Mucosa of gallbladder (tissue), 1 donor: ENCODE measurements at places on chromosomes 2 and 18. TPM values are rescaled to one million over a fixed set of nuclear protein-coding genes. Genes with fewer than 3 reads are reported as not detected.

Gene B3GNT7
- total RNA-seq, result 281 TPM

Gene UGT1A4
- total RNA-seq, result 5.2 TPM

Gene ANKRD30B
- total RNA-seq, result not detected

Gene GPAT2
- 3.0 TPM for total RNA-seq

Gene SH3RF3
- 11.5 TPM for total RNA-seq

Gene SUCLG1
- 83.3 TPM for total RNA-seq

Gene SCTR
- 0.92 TPM for total RNA-seq

Gene TTL
- total RNA-seq, result 31.8 TPM

Gene TFCP2L1
- 73.0 TPM for total RNA-seq

Gene ACMSD
- 47.0 TPM for total RNA-seq

Gene KCNIP3
- total RNA-seq, result 24.3 TPM

Gene ADCYAP1
- 1.1 TPM for total RNA-seq

Gene C2orf81
- total RNA-seq, result 12.9 TPM

Gene CD8B2
- 0.09 TPM for total RNA-seq

Gene TSHZ1
- 32.0 TPM for total RNA-seq

Gene NEU4
- 34.8 TPM for total RNA-seq

- no peak for DNase-seq
These were observed 357.4 kb upstream of the GULP1 start for GRCh38 chr2:187934236-187934635.

DNA sequence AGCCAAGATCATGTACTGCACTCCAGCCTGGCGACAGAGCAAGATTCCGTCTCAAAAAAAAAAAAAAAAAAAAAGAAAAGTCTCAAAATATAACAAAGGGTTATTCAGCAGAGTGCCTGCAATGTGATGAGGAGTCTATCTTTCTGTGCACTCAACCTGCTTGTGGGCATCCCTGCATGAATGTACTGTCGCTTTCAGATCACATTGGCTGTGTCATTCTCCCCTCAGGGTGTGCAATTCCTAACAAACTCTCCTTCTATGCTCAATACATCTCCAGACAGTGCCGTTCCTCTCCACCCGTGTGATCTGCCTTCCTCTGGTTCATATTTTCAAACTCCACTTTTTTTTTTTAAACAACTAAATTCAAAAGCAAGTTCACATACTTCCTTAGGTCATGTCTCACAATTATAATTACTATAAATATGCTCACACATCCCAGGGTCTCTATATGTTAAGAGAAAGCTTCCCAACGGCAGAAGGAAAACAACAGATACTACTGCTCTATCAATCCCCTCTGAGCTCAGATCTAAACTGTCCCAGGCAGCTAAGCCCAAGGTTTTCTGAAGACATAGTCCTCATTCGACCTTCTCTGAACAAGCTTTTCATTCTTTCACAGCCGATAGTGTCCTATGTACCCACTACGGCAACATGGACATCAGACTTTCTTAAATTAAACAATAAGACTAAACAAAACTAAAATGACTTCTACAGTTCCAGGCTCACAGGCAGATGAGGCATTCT is 35.2 kb downstream of the PTMA start:
- DNase-seq, result no peak

DNA sequence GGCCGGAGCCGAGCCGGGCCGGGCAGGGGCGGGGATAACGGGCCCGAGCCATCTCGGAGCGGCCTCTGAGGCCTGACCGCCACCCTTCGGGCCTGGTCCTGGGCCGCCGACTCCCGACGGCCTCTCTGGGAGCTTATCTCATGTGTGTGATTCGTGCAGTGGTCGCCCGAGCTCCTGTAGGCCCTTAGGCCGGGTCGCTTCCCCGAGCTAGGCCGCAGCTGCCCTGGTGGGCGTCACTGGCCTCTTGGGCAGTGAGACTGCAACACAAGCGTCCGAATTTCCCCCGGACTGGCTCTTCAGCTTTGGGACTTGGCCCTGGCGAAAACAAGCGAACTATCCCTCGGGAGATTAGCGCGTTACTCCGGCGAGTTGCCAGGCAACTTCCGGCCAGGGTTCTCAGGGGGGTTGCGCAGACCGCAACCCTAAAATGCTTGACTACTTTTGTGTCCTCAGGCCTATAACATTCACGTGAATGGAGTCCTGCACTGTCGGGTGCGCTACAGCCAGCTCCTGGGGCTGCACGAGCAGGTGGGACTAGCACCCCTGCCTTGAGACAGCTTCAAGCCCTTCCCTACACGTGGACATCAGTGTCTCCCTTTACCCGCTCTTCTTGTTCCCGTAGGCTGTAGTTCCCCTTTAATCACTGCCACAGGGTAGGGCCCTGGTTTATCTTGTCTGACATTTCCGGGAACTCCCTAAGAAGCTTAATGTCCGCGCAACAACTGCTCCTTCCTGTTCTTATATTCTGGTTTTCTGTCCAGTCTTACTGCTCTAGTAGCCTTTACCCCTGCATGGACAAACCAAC is 602 bp downstream of the SNX17 start:
- DNase-seq, result no peak

GRCh38 chr18:78794071-78794430 is 185.6 kb upstream of the SALL3 start:
- no peak for DNase-seq

- DNase-seq, result peak; percentile 40
These were observed 59.5 kb downstream of the ABCG8 start for GRCh38 chr2:43898134-43898837.

GRCh38 chr2:10161961-10162441 is 39.5 kb downstream of the RRM2 start:
- no peak for DNase-seq

GRCh38 chr18:76553715-76554546 is 58.9 kb upstream of the ZNF516 start:
- no peak for DNase-seq

GRCh38 chr2:113133704-113134598 is 6.6 kb downstream of the IL1RN start:
- DNase-seq, result no peak

DNA sequence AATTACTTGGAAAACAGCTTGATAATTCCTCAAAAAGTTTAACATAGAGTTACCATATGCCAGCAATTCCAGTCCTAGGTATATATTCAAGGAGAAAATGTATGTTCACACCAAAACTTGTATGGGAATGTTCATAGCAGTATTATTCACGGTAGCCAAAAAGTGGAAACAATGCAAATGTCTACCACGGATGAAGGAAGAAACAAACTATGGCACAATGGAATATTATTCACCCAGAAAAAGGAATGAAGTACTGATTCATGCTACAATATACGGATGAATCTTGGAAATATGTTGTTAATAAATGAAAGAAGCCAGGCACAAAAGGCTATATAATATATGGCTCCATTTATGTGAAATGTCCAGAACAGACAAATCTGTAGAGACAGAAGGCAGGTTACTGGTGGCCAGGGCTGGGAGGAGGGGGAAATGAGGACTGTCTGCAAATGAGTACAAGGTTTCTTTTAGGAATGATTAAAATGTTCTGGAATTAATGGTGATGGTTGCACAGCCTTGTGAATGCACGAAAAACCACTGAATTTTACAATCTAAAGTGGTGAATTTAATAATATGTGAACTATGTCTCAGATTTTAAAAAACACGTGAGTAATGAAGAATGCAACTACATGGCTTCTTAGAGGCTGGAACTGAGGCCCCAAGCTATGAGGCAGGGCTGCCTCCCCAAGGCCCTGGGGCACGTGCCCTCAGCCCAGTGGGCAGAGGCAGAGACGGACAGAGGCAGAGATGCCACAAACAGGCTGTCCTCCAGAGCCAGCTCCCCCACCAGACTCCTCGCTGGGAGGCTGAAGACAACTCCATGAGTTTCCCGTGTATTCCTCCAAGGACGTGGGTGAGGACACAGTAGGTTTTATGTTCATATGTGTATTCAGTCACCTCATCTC is 5.0 kb downstream of the LIMS2 start:
- peak; percentile 7 for DNase-seq

GRCh38 chr2:62370321-62371250 is 135.4 kb downstream of the TMEM17 start:
- DNase-seq, result no peak

- no peak for DNase-seq
These were observed 15.8 kb downstream of the PTPN18 start for GRCh38 chr2:130371723-130372054.

DNA sequence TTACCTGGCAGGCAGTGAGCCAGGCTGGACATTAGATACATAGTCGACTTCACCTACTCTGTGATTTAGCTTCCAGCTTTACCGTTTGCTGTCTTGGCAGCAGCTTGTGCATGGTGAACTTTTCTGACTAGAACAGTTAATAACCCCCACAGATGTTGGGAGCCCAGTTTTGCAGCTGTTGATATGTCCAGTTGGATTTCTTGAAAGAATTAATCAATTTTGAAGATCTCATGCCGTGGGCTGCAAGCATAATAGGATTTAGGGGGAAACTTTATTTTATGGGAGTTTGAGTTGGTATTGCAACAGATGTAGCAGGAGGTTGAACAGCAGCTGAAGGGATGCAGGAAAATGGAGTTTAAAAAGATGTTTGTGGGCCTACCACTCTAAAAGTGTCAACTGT is 13.8 kb downstream of the MYO1B start:
- DNase-seq, result no peak

DNA sequence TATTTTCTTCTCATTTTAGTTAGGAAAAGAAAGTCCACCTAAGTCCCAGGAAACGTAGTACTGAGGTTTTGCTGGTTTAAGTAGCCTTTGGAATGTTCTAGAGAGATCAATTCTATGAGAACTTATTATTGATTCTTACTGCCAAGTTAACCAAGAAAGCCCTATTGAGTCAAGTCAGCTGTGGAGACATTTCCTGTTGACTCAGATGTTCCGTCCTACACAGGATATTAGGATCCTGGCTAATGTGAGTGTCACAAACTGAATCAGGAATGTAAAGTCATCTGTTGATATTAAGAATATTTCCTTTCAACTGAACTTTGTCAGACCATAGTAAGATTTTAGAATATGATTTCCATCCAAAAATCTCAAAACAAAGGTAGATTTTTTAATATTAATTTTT is 654.3 kb downstream of the LRRTM4 start:
- DNase-seq, result no peak

- no peak for DNase-seq
These were observed 18.0 kb upstream of the ATIC start for GRCh38 chr2:215293879-215294278.

DNA sequence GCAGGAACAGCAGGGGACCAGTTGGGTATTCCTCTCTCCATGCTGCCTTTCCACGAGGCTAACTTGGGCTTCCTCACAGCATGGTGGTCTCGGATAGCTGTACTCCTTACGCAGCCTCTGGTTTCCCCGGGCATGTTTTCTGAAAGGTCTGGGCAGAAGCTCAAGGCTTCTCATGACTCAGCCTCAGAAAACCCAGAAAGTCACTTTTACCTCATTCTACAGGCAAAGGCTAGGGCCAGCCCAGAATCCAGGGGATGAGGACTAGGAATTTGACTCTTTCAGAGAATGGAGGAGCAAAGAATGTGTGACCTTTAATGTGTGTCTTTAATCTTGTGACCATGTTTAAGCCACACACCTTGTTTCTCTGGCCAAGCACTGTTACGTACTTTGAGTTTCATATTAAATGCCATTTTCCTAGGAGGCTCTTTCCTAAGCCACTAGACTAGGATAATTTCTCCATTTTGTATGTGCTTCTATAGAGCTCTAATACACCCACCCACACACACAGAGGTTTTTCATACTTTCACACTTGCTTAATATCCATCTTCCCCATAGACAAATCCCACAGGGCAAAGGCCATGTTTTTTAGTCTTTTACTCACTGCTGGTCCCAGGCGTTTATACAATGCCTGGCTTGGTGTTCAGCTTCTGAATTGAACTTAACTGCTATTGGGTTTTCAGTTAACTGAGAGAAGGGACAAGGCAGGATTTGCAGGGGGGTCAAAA is 77.3 kb downstream of the LONRF2 start:
- no peak for DNase-seq

DNA sequence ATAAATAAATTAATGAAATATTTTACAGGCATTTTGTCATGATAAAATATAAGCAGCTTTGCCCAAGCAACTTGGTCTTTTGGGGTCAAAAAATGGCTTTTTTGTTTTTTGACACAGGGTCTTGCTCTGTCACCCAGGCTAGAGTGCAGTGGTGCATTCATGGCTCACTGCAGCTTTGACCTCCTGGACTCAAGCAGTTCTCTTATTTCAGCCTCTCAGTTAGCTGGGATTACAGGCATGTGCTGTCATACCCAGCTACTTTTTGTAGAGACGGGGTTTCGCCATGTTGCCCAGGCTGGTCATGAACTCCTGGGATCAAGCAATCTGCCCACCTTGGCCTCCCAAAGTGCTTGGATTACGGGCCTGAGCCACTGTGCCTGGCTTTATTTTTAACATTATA is 51.0 kb downstream of the ABI2 start:
- DNase-seq, result no peak

DNA sequence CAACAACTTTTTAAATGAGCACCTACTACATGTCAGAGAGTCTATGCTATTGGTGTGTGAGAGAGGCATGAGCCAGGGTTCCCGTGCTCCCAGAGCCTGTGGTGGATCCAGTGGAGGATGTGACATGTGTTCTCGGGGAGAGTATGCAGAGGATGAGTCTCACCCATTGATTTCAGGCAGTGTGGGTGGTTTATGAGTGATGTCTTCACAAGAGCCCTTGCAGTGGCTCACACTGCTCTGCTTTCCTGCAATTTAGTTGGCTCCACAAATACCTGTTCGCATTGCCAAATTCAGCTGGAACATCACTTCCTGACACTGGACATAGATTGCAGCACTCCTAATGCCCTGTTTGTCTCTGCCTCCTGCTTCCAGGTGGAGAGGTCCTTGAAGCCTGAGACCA is 243.6 kb upstream of the CXCR4 start:
- no peak for DNase-seq

- DNase-seq, result no peak
These were observed 9.1 kb upstream of the ARID5A start for GRCh38 chr2:96527286-96528005.

DNA sequence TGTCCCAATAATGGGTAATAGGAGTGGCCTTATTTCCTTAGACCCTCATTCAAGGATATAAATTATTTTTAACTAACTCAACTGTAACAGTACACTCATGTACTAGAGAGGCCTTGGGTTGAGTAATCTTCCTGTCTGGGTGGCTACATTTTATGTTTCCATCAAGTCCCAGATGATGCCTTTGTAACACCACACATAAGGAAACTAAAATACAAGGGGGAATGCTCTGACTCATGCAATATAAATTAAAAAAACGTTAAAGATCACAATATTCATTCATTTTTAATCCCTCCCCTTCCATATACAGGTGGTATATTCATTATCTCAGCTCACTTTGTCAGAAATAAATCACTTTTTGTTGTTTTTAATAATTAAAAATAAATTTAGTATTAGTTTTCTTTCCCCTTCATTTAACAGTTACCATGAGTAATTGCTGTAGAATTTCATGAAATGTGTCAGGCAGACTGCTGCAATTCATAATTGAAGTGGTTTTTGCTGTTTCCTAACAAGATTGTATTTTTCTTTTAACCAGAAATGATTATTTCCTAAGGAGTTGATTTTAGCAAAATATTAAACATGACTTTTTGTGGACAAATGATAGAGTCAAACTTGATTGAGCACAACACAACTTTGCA is 1403.6 kb downstream of the SUCLG1 start:
- no peak for DNase-seq

GRCh38 chr2:114192362-114192761 is 250.1 kb upstream of the DPP10 start:
- DNase-seq, result no peak

- DNase-seq, result no peak
These were observed 21.0 kb upstream of the EDAR start for GRCh38 chr2:109009920-109010610.
